ENCODE measurements at places on chromosomes 2 and 18. TPM values are rescaled to one million over a fixed set of nuclear protein-coding genes. Genes with fewer than 3 reads are reported as not detected.

DNA sequence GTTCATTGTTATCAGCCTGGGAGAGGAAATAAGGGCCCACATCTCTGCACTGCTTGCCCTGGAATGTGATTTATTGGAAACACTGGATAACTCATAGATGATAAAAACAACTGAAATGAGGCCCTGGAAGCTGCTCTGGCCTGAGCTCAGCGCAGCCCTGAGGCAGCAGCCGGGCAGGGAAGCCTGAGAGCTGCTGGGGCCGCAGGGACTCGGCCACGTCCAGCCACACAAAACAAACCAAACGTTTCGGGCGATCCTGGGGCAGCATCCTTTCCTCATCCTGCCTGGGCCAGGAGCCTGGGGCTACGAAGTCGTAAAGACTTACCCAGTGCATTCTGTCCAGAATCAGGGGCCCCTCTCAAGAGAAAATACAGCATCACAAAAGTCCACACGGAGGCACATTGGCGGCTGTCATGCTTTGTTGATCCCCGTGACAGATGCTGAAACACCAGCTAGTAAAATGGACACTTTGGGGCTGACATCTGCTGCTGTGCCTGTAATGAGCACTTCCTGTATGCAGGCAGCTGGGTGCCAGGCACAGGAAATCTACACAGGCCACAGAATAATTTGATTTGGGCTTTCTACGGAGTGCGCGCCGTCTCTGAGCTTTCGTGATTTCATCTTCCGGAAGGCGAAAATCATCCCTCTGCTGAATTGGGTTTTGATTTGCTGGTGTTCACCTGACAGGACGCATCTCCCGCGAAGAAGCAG lies 250.6 kb downstream of the EIPR1 start:
- H3K36me3 ChIP-seq, result no peaks in the 10 kb centered on the region
- no peaks in the 10 kb centered on the region for H3K4me1 ChIP-seq
- no peak overlapping the region for H3K27ac ChIP-seq
- DNase-seq, result no peak
- no peaks in the 10 kb centered on the region for H3K27me3 ChIP-seq
- H3K4me3 ChIP-seq, result no peak overlapping the region

DNA sequence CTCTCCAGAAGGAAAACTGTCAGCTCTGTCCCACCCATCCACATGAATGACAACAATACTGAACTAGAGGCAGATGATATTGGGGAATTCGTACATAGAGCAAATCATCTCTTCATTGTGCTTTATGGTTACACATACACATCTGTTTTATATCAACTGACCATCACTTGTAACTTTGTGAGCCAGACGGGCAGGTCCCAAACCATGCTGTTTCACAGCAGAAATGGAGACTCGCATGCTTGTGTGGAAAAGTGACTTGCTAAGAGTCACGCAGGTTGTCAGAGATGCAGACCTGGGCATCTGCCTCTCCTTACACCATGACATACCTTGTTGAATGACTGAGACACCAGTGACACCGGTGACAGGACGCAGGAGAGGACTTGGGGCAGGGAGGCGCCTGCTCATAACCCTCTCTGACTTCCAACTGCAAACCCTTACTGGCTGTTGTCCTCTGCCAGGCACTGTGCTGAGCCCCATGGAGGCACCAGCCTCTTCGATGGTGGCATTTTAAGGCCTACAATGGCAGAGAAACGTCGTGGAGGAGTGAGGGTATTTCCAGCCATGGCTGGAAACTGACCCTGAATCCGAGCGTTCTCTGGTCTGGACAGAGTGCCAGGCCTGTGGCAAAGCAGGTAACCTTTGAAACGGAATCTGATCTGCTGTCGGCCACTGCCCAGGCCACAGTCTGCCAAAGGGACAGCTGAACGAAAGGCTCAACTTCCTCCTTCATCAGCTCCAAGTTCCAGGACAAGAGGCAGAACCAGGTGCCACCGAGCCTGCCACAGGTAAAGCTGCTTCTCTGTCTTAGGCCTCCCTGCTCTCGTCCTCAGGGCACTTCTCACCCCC lies 26.9 kb upstream of the ROCK2 start:
- H3K36me3 ChIP-seq, result no peaks in the 10 kb centered on the region
- DNase-seq, result no peak
- no peak overlapping the region for H3K4me3 ChIP-seq
- peaks cover 23% of the 10 kb centered on the region for H3K4me1 ChIP-seq
- H3K27me3 ChIP-seq, result no peaks in the 10 kb centered on the region

DNA sequence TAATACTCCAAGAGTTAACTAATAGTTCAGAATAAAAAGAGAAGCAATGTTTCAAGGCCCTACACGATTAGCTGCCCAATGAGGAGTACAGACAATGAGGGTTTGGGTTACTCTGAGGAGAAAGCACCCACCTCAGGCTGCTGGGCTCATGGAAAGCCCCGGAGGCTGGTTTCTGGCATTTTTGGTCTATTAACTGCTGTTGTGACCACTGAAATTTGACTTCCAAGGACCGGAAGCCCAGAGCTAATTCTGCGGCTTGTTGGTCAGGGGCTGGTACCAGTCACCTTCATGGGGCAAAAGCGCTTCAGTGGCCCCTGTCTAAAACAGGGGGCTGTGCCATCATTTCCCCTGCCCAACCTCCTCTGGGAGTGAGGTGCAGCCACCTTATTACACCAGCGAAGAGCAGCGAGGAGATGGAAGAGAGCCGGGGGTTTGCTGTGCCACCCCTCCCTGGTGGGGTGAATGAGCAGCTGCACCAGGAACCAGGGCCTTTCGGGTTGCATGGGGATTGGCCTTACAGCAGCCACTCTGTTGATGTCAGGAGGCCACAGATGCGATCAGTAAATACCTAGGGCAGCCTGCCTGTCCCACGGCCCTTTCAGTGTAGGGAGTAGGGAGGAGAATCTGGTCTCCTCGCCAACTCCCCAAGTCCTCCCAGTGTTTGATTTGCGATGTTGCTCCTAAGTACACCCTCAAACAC lies 131.3 kb downstream of the CELF4 start:
- no peak for DNase-seq
- peaks cover 8% of the 10 kb centered on the region for H3K4me1 ChIP-seq
- no peak overlapping the region for H3K4me3 ChIP-seq
- H3K27me3 ChIP-seq, result no peaks in the 10 kb centered on the region
- no peak overlapping the region for H3K27ac ChIP-seq

- H3K27ac ChIP-seq, result no peak overlapping the region
- no peak overlapping the region for H3K4me3 ChIP-seq
- H3K27me3 ChIP-seq, result peaks cover 4% of the 10 kb centered on the region
- no peaks in the 10 kb centered on the region for H3K36me3 ChIP-seq
- no peaks in the 10 kb centered on the region for H3K4me1 ChIP-seq
- peak; percentile 89 for DNase-seq
These were observed 27.0 kb upstream of the MGAT4A start for GRCh38 chr2:98757904-98758421.

- H3K4me1 ChIP-seq, result no peaks in the 10 kb centered on the region
- no peak for DNase-seq
- no peak overlapping the region for H3K27ac ChIP-seq
- H3K27me3 ChIP-seq, result no peaks in the 10 kb centered on the region
- peaks cover 16% of the 10 kb centered on the region for H3K36me3 ChIP-seq
- H3K4me3 ChIP-seq, result no peak overlapping the region
These were observed 59.2 kb downstream of the SMAD2 start for GRCh38 chr18:47871288-47871687.

DNA sequence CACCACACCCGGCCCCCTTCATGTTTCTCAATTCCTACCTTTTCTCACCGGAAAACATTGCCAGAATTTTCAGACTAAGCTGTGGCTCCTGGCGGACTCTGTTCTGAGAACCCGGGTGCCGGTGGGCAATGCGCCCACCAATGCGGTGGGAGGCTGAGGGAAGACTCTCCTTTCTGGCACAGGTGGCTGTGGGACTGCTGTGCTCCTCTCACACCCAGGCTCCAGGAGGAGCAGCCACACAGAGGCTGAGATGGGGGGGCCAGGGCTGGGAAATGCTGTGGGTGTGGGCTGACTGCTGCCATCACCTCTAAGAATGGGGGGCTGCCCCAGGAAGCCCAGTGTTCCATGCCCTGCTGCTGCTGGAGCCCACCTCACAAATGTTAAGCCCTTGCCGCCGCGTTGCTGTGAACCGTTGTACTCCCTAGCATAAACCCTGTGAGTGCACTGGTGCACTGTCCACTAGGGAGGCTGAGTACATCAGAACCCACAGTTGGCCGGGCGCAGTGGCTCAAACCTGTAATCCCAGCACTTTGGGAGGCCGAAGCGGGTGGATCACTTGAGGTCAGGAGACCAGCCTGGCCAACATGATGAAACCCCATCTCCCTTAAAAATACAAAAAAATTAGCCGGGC lies 152.6 kb downstream of the LDLRAD4 start:
- H3K4me3 ChIP-seq, result no peak overlapping the region
- H3K27ac ChIP-seq, result no peak overlapping the region
- H3K27me3 ChIP-seq, result no peaks in the 10 kb centered on the region
- H3K36me3 ChIP-seq, result no peaks in the 10 kb centered on the region
- DNase-seq, result no peak
- no peaks in the 10 kb centered on the region for H3K4me1 ChIP-seq

DNA sequence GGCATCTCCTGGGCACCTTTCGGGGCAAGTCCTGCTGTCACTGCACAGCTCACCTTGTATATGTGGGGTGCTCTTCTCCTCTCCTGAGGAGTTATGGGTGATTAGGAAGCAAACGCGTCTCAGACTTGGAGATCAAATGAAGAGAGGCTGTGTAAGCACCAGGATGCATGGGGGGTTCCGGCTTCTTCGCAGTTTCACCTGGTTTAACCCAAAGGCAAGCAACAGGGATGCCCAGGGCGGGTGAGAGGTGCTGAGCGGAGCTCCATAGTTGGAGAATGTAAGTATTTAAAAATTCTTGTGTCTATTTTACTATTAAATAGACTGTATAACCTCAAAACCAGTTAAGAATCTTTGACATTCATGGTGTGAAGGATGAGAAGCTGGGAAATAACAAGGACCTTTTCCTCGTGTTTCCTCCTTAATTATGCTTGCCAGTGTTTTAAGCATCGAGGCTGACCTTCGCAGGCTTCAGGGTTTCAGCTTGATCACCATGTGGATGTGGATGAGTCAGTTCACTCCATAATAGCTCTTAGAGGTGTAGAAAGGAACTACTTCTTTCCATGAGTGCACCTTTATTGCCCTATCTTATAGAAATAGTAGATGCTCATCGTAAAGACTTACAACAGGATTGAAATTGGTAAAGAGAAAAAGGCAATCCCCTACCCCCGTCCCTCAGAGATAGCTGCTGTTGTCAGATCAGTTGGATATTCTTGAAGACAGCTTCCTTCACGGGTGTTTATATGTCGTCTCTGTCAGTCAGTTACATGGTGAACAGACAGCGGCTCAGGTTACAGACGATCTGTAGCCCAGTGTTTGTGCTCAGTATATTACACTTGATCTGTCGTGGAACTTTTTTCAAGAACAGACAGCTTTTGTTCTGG lies 201.1 kb downstream of the AGAP1 start:
- no peaks in the 10 kb centered on the region for H3K27me3 ChIP-seq
- H3K27ac ChIP-seq, result peak overlapping the region; percentile 40
- H3K36me3 ChIP-seq, result no peaks in the 10 kb centered on the region
- no peak overlapping the region for H3K4me3 ChIP-seq

DNA sequence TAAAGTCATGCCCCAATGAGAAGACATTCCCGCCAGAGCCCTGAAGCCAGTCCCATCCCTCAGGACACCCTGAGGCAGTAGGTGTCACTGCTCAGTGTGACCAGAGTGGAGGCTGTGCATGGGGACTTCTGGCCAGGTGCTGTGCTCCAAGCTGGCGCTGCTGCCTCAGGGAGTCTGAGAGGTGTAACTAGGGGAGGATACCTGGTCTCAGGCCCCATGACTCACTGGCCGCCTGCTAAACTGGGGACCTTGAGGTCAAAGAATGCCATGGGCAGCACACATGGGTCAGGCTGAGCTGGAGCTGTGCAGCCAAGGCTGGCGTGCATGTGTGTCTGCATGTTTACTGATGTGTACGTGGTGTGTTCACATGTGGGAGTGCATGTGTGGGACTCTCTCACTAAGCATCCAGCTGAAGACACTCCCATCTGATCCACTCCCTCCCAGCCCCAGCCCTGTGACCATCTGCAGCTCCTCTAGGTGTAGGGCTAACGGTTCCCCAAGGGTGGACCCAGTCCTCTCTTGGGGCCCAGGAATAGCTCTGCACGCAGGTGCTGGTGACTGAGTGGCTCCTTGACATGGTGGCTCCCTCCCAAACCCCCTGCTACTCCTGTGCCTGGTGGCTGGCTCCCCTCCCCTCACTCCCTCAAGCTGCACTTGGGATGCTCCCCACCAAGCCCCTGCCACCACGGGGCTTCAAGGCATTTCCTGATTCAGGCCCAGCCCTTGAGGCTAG lies 16.5 kb downstream of the HS6ST1 start:
- H3K27ac ChIP-seq, result no peak overlapping the region
- no peaks in the 10 kb centered on the region for H3K27me3 ChIP-seq
- H3K36me3 ChIP-seq, result no peaks in the 10 kb centered on the region
- peaks cover 14% of the 10 kb centered on the region for H3K4me1 ChIP-seq

DNA sequence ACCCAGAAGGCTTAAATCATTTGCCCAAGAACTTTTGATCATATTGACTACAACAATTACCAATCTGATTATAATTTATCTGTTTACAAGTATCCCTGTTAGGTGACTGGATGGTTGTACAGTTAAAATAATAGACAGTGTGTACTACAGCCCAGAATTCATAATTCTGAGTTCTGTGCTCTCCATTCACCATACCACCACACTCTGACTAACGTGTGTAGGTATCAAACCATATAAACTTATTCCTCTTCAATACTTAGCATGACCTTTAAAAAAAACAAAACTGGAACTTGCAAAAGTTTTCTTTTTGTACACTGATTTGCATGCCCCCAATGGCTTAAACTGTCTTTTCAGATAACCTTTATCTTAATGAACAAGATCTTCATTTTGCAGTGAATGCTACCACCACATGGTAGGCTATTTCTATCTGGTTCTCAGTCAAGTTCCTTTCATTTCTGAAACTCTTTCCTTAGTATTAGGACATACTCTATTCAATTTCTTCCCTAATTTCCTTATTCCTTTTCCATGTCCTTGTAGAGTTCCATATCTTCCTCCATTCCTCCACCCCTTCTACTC lies 50.9 kb downstream of the SOS1 start:
- DNase-seq, result no peak
- H3K4me1 ChIP-seq, result no peaks in the 10 kb centered on the region
- H3K4me3 ChIP-seq, result no peak overlapping the region
- no peaks in the 10 kb centered on the region for H3K36me3 ChIP-seq

- no peaks in the 10 kb centered on the region for H3K4me1 ChIP-seq
- H3K36me3 ChIP-seq, result no peaks in the 10 kb centered on the region
- no peak for DNase-seq
- no peaks in the 10 kb centered on the region for H3K27me3 ChIP-seq
- H3K27ac ChIP-seq, result no peak overlapping the region
These were observed 99.3 kb downstream of the SPOPL start for GRCh38 chr2:138600732-138601457.

GRCh38 chr2:224883172-224883516 lies 159.1 kb downstream of the DOCK10 start:
- no peak overlapping the region for H3K4me3 ChIP-seq
- H3K27me3 ChIP-seq, result no peaks in the 10 kb centered on the region
- no peak overlapping the region for H3K27ac ChIP-seq

Gene CAPN14
- total RNA-seq, result 0.21 TPM

Measured in cardiac muscle cell (in vitro differentiated cells and primary cell).